Lung (tissue), 17 donors: ENCODE measurements at places on chromosomes 11 and 22.

- H3K36me3 ChIP-seq, result peaks cover 3% of the 10 kb centered on the region
- no peak for DNase-seq
- H3K27me3 ChIP-seq, result no peaks in the 10 kb centered on the region
These were observed 31.5 kb downstream of the NADSYN1 start for GRCh38 chr11:71484248-71485062.

GRCh38 chr11:58028687-58029411 lies 1.9 kb upstream of the OR6Q1 start:
- H3K4me1 ChIP-seq, result peaks cover 35% of the 10 kb centered on the region
- peak overlapping the region; percentile 51 for H3K27ac ChIP-seq
- DNase-seq, result peak; percentile 54
- H3K27me3 ChIP-seq, result no peaks in the 10 kb centered on the region
- no peak overlapping the region for H3K4me3 ChIP-seq

DNA sequence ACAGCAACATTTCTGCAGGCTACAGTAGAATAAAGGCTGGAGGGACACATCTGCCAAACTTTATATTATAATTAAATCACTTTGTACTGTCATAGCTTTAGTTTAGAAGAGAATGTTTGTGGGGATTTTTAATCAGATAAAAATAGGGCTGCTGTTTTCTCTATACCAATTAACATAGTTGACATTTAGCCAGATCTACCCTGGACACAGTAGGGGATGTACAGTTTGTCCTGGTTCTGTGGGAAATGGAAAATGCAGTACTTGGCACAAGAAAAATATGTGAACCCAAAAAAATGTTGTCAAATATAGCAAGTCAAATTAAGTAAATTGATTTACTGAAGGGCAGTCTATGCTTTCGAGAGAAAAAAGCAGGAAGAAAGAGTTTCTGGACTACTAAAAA lies 20.8 kb upstream of the PICALM start:
- H3K36me3 ChIP-seq, result no peaks in the 10 kb centered on the region
- H3K27ac ChIP-seq, result no peak overlapping the region
- no peak overlapping the region for H3K4me3 ChIP-seq
- no peaks in the 10 kb centered on the region for H3K4me1 ChIP-seq

DNA sequence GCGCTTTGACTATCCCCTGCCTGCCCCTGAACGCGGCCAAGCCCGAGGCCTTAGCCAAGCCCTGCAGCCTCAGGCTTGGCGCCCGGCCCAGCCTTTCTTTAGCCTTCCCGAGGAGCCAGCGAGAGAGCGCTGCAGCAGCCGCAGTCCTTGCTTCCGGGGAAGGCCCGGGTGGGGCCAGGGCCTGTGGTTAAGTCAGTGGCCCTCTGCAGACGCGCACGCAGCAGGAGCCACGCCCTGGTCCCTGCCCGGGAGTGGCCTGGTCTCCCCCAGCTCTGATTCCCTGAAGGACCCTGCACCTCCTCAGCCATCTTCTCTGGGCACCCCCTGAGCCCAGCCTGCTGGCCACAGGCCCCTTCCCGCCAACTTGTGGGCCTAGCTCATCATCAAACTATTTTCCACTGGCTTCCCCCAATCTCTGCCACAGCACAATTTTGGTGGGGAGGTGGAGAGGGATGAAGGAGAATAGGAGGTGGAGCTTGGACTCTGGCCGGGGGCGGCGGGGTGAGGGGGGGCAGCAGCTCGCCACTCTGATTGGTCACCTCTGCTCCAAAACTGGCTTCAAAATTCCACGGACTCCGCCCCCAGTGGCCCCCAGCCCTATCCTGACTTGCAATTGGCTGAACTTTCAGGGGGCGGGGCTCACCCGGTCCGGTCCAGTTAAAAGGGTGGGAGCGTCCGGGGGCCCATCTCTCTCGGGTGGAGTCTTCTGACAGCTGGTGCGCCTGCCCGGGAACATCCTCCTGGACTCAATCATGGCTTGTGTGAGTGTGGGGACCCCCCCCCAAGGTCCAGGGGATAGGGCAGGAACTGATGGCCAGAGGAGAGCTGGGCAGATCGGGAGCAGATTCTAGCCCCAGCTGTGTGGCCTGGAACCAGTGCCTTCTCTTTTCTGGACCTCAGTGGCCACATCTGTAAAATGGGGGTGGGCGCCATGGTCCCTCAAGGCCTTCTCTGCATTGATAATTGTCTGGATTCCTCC lies at the start of gene LGALS1:
Gene LGALS1, plus strand, starts transcription at position 686 of the 979 bp plus-strand sequence. Its CDS starts 67 bp downstream, at position 753.
- H3K4me1 ChIP-seq, result peaks cover 5% of the 10 kb centered on the region
- peak within 1 kb of the TSS; percentile 97 for H3K27ac ChIP-seq
- H3K27me3 ChIP-seq, result no peaks in the 10 kb centered on the region
- no peaks in the 10 kb centered on the region for H3K36me3 ChIP-seq
- DNase-seq, result peak; percentile 97

DNA sequence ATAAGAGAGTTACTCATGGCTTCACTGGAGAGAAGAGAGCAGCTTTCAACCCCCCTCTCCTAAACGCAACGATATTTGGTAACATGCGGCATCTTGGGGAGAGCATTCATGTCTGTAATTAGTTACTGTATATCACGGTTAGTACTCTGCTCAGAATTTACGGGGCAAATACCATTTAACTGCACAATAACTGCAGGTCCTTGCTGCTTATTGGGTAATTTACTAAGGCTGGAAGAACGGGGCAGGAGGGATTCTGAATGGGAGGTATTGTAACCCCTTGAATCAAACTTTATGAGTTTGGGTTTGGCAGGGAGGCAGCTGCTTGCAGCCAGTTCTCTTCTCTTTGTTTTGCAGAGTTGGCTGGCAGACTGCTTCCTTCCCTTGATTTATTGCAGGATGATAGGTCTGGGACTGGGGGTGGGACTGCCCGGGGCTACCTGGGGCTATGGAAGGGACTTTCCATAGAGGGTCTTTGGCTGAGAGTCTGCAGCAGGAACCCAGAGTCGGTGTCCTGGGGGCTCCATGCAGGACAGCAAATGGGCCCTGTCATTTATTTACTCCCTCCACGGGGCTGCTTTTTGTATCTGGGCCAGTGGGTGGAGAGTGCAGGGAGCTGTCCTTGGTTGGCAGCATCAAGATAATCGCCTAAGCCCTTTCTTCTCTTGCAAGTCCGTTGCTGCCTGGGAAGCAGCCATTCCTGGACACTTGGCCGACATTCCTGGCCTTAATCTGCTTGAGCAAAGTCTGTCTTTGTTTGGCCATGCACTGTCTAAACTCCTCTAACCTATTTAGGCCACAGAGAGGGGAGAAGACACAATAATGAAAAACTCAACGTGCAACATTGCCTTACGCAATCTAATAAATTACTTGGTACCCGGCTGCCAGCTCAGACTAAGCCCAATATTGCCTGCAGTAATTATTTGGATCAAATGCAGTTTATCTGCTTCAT lies 188.9 kb downstream of the ST3GAL4 start:
- DNase-seq, result peak; percentile 77
- H3K27ac ChIP-seq, result no peak overlapping the region
- no peak overlapping the region for H3K4me3 ChIP-seq

DNA sequence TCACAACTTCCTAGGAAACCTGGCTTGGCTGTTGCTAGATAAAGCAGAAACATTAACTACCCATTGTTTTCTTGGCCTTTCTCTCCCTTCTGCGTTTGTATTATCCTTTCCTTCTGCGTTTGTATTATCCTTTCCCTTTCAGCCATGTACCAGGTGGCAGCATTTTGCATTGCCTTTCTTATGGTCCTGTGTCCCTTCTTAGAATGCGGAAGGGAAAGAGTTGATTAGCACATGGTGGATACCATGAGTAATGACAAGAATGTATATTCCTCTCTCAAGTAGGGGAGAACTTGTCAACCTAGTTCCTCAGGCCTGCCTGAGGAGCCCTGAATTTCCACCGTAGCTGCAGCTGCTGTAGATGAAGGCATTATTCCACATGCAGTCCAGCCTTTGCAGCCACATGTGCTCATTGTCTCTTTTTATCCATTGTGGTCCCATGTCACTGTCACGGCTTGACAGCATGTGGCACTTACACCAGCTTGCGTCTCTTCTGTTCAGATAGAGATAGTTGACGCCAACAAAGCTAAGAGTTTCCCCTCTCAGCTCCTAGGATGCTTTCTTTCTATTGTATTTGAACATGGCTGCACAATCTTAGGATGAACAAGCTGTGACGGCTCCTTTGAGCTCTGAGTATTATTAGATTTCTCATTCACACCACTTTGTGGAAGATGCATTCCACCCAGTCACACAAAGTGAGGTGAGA lies 44.8 kb downstream of the SLN start:
- no peaks in the 10 kb centered on the region for H3K36me3 ChIP-seq
- no peak for DNase-seq
- no peak overlapping the region for H3K27ac ChIP-seq
- H3K4me1 ChIP-seq, result no peaks in the 10 kb centered on the region
- H3K4me3 ChIP-seq, result no peak overlapping the region
- H3K27me3 ChIP-seq, result no peaks in the 10 kb centered on the region

DNA sequence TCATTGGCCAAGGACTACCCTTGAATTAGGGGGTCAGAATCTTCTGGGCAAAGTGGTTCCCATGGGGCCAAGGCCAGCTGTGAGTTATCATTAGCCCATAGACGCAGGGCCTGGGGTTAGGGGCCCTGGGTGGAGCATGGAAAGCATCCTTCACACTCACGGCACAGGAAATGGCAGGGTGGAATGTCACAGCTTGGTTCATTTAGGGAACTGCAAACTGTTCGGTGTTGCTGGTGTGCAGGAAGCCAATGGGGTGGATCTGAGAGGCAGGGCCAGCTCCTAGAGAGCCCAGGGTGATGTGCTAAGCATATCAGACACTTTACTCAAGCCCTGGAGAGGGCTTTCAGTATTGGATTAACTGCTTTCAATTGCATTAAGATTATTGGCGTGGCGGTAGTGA lies 42.9 kb downstream of the TECTA start:
- H3K4me3 ChIP-seq, result no peak overlapping the region
- no peaks in the 10 kb centered on the region for H3K4me1 ChIP-seq
- no peak overlapping the region for H3K27ac ChIP-seq

- DNase-seq, result no peak
- no peak overlapping the region for H3K27ac ChIP-seq
- no peak overlapping the region for H3K4me3 ChIP-seq
- no peaks in the 10 kb centered on the region for H3K27me3 ChIP-seq
These were observed 18.2 kb downstream of the MCAM start for GRCh38 chr11:119298726-119299125.

DNA sequence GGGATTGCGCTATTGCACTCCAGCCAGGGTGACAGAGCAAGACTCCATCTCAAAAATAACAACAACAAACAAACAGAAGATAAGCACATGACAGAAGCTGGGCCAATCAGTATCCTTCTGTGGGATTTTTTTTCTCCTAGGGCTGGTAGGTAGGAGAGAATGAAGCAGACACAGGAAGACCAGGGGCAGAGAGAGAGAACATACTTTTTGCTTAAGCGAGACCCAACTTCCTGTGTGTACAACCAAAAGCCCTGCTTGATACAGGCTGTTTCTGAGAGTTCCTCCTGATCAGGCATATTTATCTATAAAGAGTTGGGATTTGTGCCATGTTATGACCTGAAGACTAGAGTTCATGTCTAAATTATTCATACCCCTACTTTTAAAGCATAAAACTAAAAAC lies 12.4 kb upstream of the PLEKHB1 start:
- no peak overlapping the region for H3K4me3 ChIP-seq
- no peaks in the 10 kb centered on the region for H3K27me3 ChIP-seq
- H3K4me1 ChIP-seq, result no peaks in the 10 kb centered on the region
- no peak overlapping the region for H3K27ac ChIP-seq
- DNase-seq, result no peak
- no peaks in the 10 kb centered on the region for H3K36me3 ChIP-seq

- no peaks in the 10 kb centered on the region for H3K4me1 ChIP-seq
- H3K4me3 ChIP-seq, result no peak overlapping the region
- no peak overlapping the region for H3K27ac ChIP-seq
- DNase-seq, result no peak
- peaks cover 18% of the 10 kb centered on the region for H3K36me3 ChIP-seq
These were observed 14.5 kb downstream of the RPS3 start for GRCh38 chr11:75413864-75414263.

GRCh38 chr22:46993633-46994032 lies 231.2 kb downstream of the TBC1D22A start:
- no peaks in the 10 kb centered on the region for H3K4me1 ChIP-seq
- no peak overlapping the region for H3K4me3 ChIP-seq
- H3K36me3 ChIP-seq, result peaks cover 20% of the 10 kb centered on the region
- no peak overlapping the region for H3K27ac ChIP-seq
- H3K27me3 ChIP-seq, result no peaks in the 10 kb centered on the region

GRCh38 chr22:46876357-46876934 lies 114.0 kb downstream of the TBC1D22A start:
- H3K4me3 ChIP-seq, result no peak overlapping the region
- H3K36me3 ChIP-seq, result no peaks in the 10 kb centered on the region
- no peaks in the 10 kb centered on the region for H3K4me1 ChIP-seq

DNA sequence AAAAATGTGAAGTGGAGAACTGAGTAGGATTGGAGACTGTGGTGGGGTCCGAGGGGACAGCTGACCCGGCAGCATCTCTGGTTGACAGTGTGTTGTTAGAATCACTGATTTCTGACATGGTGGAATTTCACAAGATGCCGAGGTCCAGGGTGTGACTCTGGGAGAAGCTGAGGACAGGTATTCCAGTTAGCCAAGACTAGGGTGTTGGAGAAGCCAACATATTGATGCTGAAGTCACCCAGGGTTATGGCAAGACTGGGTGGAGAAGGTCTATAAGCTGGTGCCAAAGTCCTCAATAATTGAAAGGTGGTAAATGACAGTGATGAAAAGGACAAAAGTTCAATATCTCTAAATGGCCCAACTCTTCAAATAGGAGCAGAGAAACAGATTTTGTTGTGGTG lies 86.1 kb downstream of the ME3 start:
- peaks cover 7% of the 10 kb centered on the region for H3K4me1 ChIP-seq
- no peaks in the 10 kb centered on the region for H3K36me3 ChIP-seq
- H3K27ac ChIP-seq, result no peak overlapping the region
- H3K4me3 ChIP-seq, result no peak overlapping the region

- no peak overlapping the region for H3K27ac ChIP-seq
- no peak for DNase-seq
- no peak overlapping the region for H3K4me3 ChIP-seq
- no peaks in the 10 kb centered on the region for H3K4me1 ChIP-seq
- H3K27me3 ChIP-seq, result no peaks in the 10 kb centered on the region
These were observed 33.5 kb downstream of the POU2F3 start for GRCh38 chr11:120273432-120273831.

- H3K4me1 ChIP-seq, result no peaks in the 10 kb centered on the region
- H3K36me3 ChIP-seq, result no peaks in the 10 kb centered on the region
- no peak for DNase-seq
- no peak overlapping the region for H3K4me3 ChIP-seq
- H3K27me3 ChIP-seq, result no peaks in the 10 kb centered on the region
- H3K27ac ChIP-seq, result no peak overlapping the region
These were observed 12.2 kb downstream of the MOV10L1 start for GRCh38 chr22:50101870-50102565.

- no peak for DNase-seq
- H3K4me1 ChIP-seq, result no peaks in the 10 kb centered on the region
- H3K36me3 ChIP-seq, result no peaks in the 10 kb centered on the region
These were observed 155.4 kb upstream of the PDGFD start for GRCh38 chr11:104319396-104319795.

GRCh38 chr11:75966537-75967287 lies 151.7 kb downstream of the UVRAG start:
- peaks cover 5% of the 10 kb centered on the region for H3K4me1 ChIP-seq
- H3K27ac ChIP-seq, result no peak overlapping the region
- H3K27me3 ChIP-seq, result no peaks in the 10 kb centered on the region

GRCh38 chr22:18068381-18068988 lies 9.3 kb upstream of the PEX26 start:
- peaks cover 5% of the 10 kb centered on the region for H3K27me3 ChIP-seq
- H3K4me1 ChIP-seq, result no peaks in the 10 kb centered on the region
- DNase-seq, result no peak
- no peaks in the 10 kb centered on the region for H3K36me3 ChIP-seq
- H3K4me3 ChIP-seq, result no peak overlapping the region
